ENCODE measurements at places on chromosomes 7 and 10. TPM values are rescaled to one million over a fixed set of nuclear protein-coding genes. Genes with fewer than 3 reads are reported as not detected.

The ENO4 gene
- not detected for total RNA-seq

The AKR1C3 gene
- 7.9 TPM for total RNA-seq

The ADRA2A gene
- 0.26 TPM for total RNA-seq

The ADGRA1 gene
- total RNA-seq = not detected

The GRID1 gene
- not detected for total RNA-seq

- DNase-seq = no peak
- H3K27me3 ChIP-seq = no peaks in the 10 kb centered on the region
- H3K4me3 ChIP-seq = no peak overlapping the region
- H3K27ac ChIP-seq = no peak overlapping the region
- no peaks in the 10 kb centered on the region for H3K36me3 ChIP-seq
- no peaks in the 10 kb centered on the region for H3K4me1 ChIP-seq
Observed at GRCh38 chr7:134806197-134806596, 26.8 kb downstream of the CALD1 start.

DNA sequence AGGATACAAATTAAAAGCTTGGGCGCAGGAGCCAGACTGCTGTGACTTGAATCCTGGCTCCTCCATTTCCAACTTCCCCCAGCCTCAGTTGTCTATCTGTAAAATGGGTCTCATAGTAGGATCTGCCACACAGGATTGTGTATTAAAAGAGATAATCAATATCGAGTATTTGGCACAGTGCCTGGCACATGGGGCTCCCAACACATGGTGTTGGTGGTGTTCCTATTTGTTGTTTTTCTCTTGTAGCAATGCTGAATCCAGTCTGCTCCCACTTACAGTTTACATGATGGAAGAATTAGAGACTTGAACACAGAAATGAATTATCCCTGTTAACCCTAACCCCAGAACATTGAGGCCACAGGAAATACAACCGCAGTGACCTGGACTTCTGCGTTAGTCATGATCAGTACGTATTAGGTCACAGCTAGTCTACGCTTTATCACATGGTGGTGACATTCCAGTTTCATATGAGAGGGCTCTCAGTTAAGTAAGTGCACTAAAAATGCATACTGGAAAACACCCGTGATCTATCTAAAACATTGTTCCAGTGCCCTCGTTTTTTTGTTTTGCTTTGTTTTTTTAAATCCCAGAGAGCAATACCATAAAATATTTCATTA is 169.5 kb upstream of the KLF14 start:
- H3K27me3 ChIP-seq = no peaks in the 10 kb centered on the region
- no peak overlapping the region for H3K4me3 ChIP-seq
- no peaks in the 10 kb centered on the region for H3K36me3 ChIP-seq

DNA sequence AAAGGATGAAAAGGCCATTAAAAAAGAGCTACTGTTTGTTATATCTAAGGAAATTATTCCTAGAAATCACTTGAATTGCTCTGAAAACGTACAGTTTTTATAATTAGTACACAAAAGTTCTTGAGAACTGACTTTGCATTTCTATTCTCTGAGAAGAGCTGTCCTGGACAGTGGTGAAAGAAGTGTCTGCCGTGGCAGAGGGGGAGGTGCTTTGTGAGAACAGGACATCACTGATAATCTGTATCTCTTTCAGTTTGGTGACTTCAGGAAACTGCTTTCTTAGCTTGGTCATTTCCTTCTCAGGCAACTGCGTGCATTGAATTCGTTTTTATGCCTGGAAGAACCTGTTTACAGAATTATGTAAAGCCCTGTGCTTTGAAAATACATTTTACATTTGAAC is 52.1 kb downstream of the POLL start:
- H3K27ac ChIP-seq = no peak overlapping the region
- H3K36me3 ChIP-seq = peaks cover 41% of the 10 kb centered on the region
- no peaks in the 10 kb centered on the region for H3K4me1 ChIP-seq
- no peak for DNase-seq

GRCh38 chr7:81114633-81115032 is 195.8 kb upstream of the SEMA3C start:
- no peaks in the 10 kb centered on the region for H3K4me1 ChIP-seq
- no peaks in the 10 kb centered on the region for H3K36me3 ChIP-seq
- no peaks in the 10 kb centered on the region for H3K27me3 ChIP-seq
- no peak for DNase-seq
- H3K27ac ChIP-seq = no peak overlapping the region

GRCh38 chr7:8172372-8173354 is 89.3 kb downstream of the ICA1 start:
- no peaks in the 10 kb centered on the region for H3K36me3 ChIP-seq
- peaks cover 29% of the 10 kb centered on the region for H3K4me1 ChIP-seq
- H3K27me3 ChIP-seq = no peaks in the 10 kb centered on the region
- H3K27ac ChIP-seq = no peak overlapping the region
- DNase-seq = no peak

GRCh38 chr10:42975558-42976340 is 101.1 kb upstream of the RET start:
- no peaks in the 10 kb centered on the region for H3K4me1 ChIP-seq
- no peak for DNase-seq
- H3K4me3 ChIP-seq = no peak overlapping the region
- no peak overlapping the region for H3K27ac ChIP-seq
- peaks cover 25% of the 10 kb centered on the region for H3K27me3 ChIP-seq

- no peak overlapping the region for H3K27ac ChIP-seq
- H3K36me3 ChIP-seq = no peaks in the 10 kb centered on the region
- no peak overlapping the region for H3K4me3 ChIP-seq
- no peaks in the 10 kb centered on the region for H3K4me1 ChIP-seq
- no peak for DNase-seq
Observed at GRCh38 chr10:88702848-88703597, 3.0 kb upstream of the LIPK start.

GRCh38 chr10:91226093-91226492 is 5.6 kb downstream of the PCGF5 start:
- H3K27ac ChIP-seq = no peak overlapping the region
- H3K4me1 ChIP-seq = peaks cover 17% of the 10 kb centered on the region
- H3K27me3 ChIP-seq = no peaks in the 10 kb centered on the region
- no peak overlapping the region for H3K4me3 ChIP-seq

GRCh38 chr7:142954680-142955268 is 7.4 kb downstream of the KEL start:
- H3K36me3 ChIP-seq = no peaks in the 10 kb centered on the region
- no peak overlapping the region for H3K4me3 ChIP-seq
- H3K27ac ChIP-seq = no peak overlapping the region
- H3K27me3 ChIP-seq = peaks cover 14% of the 10 kb centered on the region
- DNase-seq = no peak
- no peaks in the 10 kb centered on the region for H3K4me1 ChIP-seq

DNA sequence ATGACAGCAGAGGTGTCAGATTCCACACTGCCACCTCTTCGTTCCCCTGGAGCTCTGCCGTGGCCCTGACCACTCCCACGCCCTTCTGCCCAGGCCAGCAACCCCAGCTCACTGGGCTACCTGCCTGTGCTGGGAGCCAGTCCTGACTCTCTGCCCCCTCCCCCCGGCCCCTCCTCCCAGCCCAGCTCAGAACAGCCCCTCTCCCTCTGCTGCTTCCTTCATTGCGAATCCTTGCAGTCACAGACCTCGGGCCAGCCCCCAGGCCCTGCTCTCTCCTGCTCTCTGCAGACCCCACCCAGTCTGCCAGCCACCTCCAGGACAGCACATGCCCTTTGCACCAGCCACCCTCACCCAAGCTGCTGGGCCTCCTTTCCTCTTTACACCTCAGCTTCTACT is 60.4 kb downstream of the TCERG1L start:
- H3K27me3 ChIP-seq = peaks cover 3% of the 10 kb centered on the region
- no peak overlapping the region for H3K27ac ChIP-seq
- no peaks in the 10 kb centered on the region for H3K36me3 ChIP-seq
- no peaks in the 10 kb centered on the region for H3K4me1 ChIP-seq
- H3K4me3 ChIP-seq = no peak overlapping the region
- DNase-seq = no peak

GRCh38 chr10:60270426-60270825 is 119.2 kb downstream of the ANK3 start:
- H3K4me3 ChIP-seq = no peak overlapping the region
- no peaks in the 10 kb centered on the region for H3K4me1 ChIP-seq
- H3K27me3 ChIP-seq = no peaks in the 10 kb centered on the region
- peaks cover 2% of the 10 kb centered on the region for H3K36me3 ChIP-seq
- DNase-seq = no peak

- no peaks in the 10 kb centered on the region for H3K4me1 ChIP-seq
- no peak overlapping the region for H3K4me3 ChIP-seq
- DNase-seq = no peak
Observed at GRCh38 chr10:62560201-62560819, 186.1 kb downstream of the ZNF365 start.

- no peaks in the 10 kb centered on the region for H3K27me3 ChIP-seq
- H3K27ac ChIP-seq = no peak overlapping the region
- DNase-seq = no peak
- H3K4me3 ChIP-seq = no peak overlapping the region
Observed at GRCh38 chr7:68833422-68833821, 764.9 kb upstream of the AUTS2 start.

DNA sequence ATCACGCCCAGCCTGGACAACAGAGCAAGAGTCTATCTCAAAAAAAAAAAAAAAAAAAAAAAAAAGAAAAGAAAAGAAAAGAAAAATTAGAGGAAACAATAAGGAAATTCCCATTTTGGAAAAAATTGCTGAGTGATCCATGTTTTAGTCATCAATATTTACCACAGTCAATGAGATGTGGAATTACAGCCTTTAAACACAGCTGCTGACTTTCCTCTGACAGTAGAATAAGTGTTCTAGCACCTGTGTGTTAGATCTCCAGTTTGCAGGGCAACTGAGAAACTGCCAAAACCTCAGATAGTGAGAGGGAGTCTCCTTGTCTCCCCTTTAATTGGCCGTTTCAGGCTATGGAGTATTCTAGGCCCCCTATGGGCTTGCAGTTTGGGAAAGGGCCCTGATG is 520.1 kb downstream of the KCNMA1 start:
- H3K36me3 ChIP-seq = no peaks in the 10 kb centered on the region
- H3K27me3 ChIP-seq = no peaks in the 10 kb centered on the region
- H3K4me1 ChIP-seq = no peaks in the 10 kb centered on the region
- H3K27ac ChIP-seq = no peak overlapping the region
- DNase-seq = no peak
- no peak overlapping the region for H3K4me3 ChIP-seq

DNA sequence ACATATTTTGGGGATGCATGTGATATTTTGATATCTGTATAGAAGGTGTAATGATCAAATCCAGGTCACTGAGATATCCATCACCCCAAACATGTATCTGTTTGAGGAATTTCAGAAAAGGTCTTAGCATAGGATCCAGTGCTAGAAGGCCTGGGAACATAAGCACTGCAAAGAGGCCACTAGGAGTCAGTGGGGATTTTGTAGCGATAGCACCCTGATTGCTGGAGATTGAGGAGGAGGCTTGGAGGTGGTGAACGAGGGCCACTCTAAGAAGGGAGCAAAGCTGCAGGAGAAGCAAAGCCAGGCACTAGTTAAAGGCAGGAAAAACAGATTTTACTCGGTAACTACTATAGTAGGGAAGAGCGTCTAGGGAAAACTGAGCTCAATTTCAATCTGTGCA is 324.0 kb downstream of the LHFPL3 start:
- H3K27me3 ChIP-seq = no peaks in the 10 kb centered on the region
- H3K27ac ChIP-seq = no peak overlapping the region
- no peak overlapping the region for H3K4me3 ChIP-seq

Measured in T-cell (primary cell).